Heart right ventricle (tissue), 16 donors: ENCODE measurements at places on chromosomes 1 and 21. TPM values are rescaled to one million over a fixed set of nuclear protein-coding genes. Genes with fewer than 3 reads are reported as not detected.

Gene SERTAD4
- 2.3 TPM for polyA plus RNA-seq

Gene NUF2
- 0.25 TPM for polyA plus RNA-seq

Gene NEK2
- polyA plus RNA-seq: 0.04 TPM

Gene KIAA1614
- 7.3 TPM for polyA plus RNA-seq

DNA sequence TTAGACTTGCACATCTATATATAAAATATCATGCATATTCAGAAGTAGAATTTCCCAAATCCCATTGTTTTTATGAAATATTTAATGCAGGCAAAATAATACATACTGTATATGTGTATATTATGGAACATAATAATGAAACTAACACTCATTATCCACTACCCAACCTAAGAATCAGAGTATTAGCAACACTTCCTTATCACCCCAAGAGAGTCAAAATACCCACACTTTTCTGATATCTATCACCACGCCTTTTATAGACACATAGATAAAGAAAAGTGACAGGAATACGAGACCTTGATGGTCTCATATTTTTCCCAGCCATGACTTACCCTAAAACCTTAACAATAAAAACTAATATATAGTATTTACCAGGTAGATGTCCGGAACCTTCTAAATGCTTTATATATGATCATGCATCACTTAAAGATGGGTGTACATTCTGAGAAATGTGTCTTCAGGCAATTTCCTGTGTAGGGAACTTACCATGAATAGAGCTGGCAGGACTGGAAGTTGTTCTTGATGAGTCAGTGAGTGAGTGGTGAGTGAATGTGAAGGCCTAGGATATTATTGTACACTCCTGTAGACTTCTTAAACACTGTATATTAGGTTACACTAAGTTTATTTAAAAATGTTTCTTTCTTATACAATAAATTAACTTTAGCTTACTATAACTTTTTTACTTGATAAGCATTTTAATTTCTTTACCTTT lies 45.5 kb downstream of the TNFSF4 start:
- DNase-seq: no peak

GRCh38 chr21:37878946-37879660 lies 37.2 kb downstream of the KCNJ6 start:
- no peak for DNase-seq

- DNase-seq: no peak
Measured at GRCh38 chr1:229581485-229581884, 23.0 kb upstream of the ABCB10 start.

- no peak for DNase-seq
Measured at GRCh38 chr1:151984313-151984956, 9.2 kb downstream of the S100A10 start.

DNA sequence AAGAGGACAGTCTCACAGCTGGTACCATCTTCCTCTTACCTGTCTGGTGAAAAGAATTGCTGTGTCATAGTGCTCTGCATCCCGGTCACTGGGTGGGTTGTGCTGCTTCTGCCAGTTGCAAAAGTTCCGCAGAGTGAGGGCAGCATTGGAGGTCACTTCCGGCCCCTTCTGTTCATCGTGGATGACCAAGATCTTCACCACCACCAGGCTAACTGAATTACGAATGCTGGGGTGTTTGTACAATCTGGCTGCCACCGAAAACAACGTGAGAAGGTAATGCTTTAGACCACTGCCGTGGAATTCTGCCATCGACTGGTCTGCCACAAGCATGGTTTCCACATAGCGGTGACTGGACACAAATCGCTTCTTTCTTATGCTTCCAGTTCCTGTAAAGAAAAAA lies 2.9 kb downstream of the ADAMTS1 start:
- DNase-seq: peak; percentile 12

- peak; percentile 32 for DNase-seq
Measured at GRCh38 chr1:21534674-21535378, 25.6 kb downstream of the ALPL start.

DNA sequence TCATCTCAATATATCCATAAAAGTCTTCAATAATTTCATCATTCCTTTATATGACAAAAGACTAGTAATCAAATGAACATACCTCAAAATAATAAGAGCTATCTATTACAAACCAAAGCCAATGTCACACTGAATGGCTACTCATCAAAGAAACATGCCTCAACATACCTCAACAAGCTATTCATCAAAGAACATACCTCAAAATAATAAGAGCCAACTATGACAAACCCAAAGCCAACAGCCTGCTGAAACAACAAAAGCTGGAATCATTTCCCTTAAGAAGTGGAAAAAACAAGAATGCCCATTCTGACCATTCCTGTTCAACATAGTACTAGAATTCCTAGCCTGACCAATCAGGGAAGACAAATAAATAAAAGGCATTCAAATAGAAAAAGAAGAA lies 1373.7 kb downstream of the BRINP3 start:
- no peak for DNase-seq

DNA sequence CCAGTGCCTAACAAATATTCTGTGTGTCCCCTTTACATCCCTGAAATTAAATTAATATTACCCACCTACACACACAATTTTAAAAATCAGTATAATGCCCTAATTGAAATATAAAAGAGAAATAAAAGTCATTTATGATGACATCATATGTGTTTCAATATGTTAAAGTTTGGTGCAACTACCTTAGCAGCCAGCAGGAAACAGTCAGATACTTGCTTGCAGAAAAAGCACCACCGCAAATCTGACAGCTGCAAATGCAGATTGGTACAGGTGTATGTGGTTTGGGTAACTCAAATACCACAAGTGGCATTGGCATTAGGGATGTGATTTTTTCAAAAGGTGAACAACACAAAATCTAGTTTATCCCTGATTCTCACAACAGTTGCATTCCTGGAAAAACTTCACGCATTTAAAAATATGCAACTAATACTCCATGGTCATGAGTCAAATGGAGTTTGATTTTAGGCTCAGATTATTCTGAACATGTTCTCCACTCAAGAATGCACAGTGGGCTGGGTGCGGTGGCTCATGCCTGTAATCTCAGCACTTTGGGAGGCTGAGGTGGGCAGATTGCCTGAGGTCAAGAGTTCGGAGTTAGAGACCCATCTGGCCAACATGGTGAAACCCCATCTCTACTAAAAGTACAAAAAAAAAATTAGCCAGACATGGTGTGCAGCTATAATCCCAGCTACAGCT lies 106.3 kb downstream of the EDEM3 start:
- no peak for DNase-seq

DNA sequence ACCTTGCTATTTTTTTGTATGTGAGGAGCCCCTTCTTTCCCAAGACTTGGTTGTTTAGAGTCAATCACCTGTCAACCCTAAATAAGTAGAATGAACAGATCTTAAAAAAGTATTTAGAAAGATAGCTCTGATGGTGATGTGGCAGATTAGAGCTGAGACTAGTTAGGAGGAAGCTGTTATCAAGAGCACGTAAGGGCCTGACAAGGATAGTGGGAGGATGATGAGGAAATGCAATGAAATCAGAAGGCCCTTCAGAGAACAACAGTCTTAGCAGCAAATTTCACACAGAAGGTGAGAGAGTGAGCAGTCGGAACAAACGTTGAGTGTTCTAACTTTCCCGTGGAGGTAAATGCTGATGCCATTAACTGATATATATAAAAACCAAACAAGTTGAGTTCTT lies 15.9 kb upstream of the S1PR1 start:
- no peak for DNase-seq

DNA sequence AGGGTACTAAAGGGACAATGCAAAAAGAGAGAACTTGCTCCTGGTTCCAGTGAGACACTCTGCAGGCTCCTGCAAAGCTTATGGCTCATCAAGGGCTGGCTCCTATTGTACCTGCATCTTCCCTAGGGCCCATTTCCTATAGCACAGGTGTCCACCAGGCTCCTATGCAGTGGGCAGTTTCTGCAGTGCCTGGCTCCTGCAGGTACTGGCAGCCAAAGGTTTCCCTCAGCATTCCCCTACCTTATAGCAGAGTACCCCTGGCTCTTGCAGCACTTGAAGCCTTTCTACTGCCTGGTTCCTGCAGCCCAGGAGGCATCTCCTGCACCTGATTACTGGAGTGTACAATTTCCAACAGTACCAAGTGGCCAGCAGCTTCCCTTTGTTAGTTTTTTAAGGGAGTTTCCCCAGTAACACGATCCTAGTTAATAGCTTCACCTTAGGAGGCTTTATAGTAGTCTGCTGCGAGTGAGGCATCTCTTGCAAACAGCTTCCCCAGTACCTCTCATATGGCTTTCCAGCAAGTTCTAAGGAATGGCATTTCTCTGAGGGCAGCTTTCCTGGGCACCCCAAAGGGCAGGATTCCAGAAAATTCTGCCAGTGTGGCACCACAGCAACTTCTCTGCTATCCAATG lies 141.7 kb downstream of the DENND1B start:
- DNase-seq: no peak

- DNase-seq: peak; percentile 79
Measured at GRCh38 chr1:10980094-10980577, 32.3 kb upstream of the TARDBP start.

- DNase-seq: no peak
Measured at GRCh38 chr1:211217392-211217791, 41.8 kb upstream of the RCOR3 start.

DNA sequence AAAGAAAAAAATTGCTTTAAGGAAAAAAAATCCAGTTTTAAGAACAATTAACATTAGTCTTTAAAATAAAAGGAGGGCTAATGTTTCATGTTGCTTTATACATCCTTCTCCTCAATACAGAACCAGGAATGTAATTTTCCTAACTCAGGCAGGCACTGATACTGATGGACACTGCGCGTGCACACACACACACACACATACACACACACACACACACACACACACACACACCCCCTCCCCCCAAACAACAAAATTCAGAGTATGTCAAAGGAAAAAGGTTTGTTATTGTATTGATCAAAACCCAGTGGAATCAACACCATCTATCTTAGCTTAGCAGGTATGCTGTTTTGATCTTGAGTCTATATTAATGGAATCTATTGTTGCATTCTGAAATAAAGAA lies 31.6 kb downstream of the PTP4A2 start:
- no peak for DNase-seq

GRCh38 chr1:226958300-226958699 lies 18.2 kb downstream of the COQ8A start:
- no peak for DNase-seq

DNA sequence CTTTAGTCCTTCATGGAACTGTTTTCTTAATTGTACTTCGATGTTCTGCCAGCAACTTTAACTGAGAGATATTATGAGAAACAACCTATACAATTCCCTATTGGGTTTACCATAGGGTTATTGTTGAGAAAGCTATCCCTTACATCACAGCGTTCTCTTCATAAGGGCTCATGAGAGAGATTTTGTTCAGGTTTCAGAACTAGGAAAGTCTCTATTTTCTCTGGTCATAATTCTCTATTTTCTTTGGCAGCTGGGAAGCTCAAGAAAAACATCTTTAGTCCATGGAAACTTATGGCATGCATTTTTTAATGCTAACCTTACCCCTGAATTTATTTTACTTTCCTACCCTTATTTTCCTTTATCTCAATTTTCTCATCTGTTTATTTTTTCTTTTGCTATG lies 38.2 kb downstream of the NMNAT2 start:
- DNase-seq: no peak

DNA sequence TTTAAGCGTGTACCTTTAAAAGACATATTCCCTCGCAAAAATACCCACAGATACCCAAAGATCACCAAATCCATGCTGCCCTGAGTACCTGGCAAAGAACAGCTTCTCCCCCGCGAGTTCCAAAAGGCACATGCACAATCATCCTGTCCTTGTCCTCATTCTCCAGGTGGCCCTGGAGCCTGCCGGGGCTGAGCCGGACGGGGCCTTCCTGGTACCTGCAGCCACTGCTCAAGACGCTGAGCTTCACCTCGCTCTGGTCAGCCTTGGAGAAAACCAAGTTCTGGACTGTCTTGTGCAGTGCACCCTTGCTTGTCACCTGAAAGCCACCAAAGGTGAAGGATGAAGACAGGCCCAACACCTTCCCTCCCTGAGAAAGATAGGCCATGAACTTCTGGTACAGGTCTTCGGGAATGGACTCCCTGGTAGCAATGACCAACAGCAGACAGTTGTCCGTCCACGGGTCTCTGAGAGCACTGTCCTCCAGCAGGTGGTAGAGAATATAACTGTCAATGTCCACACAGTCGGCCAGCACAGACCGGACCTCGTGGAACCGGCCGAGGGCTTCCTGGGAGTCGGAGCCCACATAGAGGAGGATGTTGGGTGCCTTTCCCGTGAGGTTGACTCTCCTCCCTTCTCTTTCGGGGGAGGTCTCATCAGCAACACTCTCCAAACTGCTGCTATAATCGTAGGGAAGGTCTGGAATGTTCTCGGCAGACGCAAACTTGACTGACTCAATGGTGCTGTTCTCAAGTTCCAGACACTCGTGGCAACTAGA lies 29.9 kb downstream of the HLCS start:
- DNase-seq: no peak
